Effector memory CD8-positive, alpha-beta T cell (primary cell): ENCODE measurements at places on chromosomes 11 and 22.
A peak's percentile ranks its signal among the peaks of the same experiment; 100 is the strongest.

- peaks cover 98% of the 10 kb centered on the region for H3K27me3 ChIP-seq
- H3K4me3 ChIP-seq, result no peak overlapping the region
- no peak overlapping the region for H3K27ac ChIP-seq
- no peak for DNase-seq
Measured at GRCh38 chr11:119747868-119748660, 19.1 kb upstream of the NECTIN1 start.

DNA sequence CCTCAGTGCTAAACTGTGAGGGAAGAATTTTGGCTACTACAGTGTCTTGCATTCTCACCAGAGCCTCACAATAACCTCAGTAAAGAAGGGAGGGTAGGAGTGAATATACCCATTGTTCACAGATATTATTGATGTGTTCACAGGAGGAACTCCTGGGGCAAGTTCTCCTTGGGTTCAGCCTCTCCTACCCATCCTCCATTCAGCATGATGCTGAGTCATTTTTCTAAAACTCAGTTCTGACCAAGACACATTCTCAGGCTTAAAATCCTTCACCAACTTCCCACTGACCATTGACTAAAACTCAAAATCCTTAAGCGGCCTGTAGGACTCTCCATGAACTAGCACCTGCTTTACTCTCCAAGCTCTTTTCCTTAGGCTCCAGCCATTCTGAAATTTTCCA is 48.7 kb downstream of the SYTL2 start:
- no peak overlapping the region for H3K4me3 ChIP-seq
- DNase-seq, result no peak
- peak overlapping the region; percentile 4 for H3K27ac ChIP-seq
- no peaks in the 10 kb centered on the region for H3K27me3 ChIP-seq
- H3K36me3 ChIP-seq, result peaks cover 16% of the 10 kb centered on the region

GRCh38 chr11:130629039-130629438 is 180.6 kb downstream of the ADAMTS15 start:
- H3K4me1 ChIP-seq, result no peaks in the 10 kb centered on the region
- no peaks in the 10 kb centered on the region for H3K36me3 ChIP-seq
- H3K4me3 ChIP-seq, result no peak overlapping the region
- H3K27me3 ChIP-seq, result peaks cover 14% of the 10 kb centered on the region

- peaks cover 5% of the 10 kb centered on the region for H3K36me3 ChIP-seq
- no peaks in the 10 kb centered on the region for H3K27me3 ChIP-seq
- no peaks in the 10 kb centered on the region for H3K4me1 ChIP-seq
- no peak for DNase-seq
Measured at GRCh38 chr22:42655693-42656092, 6.5 kb upstream of the CYB5R3 start.

DNA sequence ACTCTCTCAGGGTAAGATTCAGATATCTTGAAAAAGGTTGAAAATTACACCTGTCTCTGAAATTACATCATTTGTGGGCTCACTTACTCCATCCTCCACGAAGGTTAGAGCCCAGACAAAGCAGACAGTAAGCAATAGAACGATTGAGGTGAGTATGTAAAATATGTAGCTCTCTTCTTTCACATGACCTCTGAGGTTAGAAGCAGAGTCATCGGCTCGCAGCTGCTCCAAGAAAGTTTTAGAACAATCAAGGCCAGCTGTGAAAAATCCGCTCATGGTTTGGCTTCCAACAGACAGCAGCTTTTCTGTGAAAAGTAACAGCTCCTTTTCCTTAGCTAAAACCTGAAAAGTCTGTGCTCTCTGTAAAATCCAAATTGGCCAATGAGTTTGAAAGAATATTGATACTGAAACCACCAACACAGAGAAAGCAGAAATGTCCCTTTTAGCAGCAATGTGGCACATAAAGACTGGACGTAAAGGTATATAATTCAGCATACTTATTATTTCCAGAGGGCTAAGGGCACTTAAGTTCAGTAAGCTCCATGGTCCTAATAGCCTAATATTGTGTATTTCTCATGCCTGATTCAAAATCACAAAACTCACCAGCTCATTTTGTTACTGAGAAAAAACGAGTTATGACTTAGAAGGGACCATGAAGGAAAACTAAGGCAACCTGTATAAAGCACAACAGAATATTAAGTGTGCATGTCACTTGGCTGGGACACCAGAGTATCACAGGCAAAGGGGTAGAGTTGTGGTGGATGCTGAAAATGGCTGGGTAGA is 78.2 kb downstream of the FAM76B start:
- H3K27ac ChIP-seq, result no peak overlapping the region
- H3K27me3 ChIP-seq, result peaks cover 53% of the 10 kb centered on the region
- no peaks in the 10 kb centered on the region for H3K36me3 ChIP-seq
- H3K4me3 ChIP-seq, result no peak overlapping the region
- DNase-seq, result no peak

- H3K4me3 ChIP-seq, result no peak overlapping the region
- H3K36me3 ChIP-seq, result no peaks in the 10 kb centered on the region
- no peaks in the 10 kb centered on the region for H3K4me1 ChIP-seq
- DNase-seq, result no peak
Measured at GRCh38 chr11:22173532-22173931, 19.4 kb upstream of the ANO5 start.
